CD8-positive, alpha-beta T cell (primary cell): ENCODE measurements at places on chromosomes 11 and 22.

GRCh38 chr11:36073411-36074203 is 129.7 kb downstream of the LDLRAD3 start:
- no peak for DNase-seq

GRCh38 chr11:85627332-85627997 is at the start of gene DLG2:
Gene DLG2 (minus strand): TSS chr11:85627344.
- DNase-seq: no peak

DNA sequence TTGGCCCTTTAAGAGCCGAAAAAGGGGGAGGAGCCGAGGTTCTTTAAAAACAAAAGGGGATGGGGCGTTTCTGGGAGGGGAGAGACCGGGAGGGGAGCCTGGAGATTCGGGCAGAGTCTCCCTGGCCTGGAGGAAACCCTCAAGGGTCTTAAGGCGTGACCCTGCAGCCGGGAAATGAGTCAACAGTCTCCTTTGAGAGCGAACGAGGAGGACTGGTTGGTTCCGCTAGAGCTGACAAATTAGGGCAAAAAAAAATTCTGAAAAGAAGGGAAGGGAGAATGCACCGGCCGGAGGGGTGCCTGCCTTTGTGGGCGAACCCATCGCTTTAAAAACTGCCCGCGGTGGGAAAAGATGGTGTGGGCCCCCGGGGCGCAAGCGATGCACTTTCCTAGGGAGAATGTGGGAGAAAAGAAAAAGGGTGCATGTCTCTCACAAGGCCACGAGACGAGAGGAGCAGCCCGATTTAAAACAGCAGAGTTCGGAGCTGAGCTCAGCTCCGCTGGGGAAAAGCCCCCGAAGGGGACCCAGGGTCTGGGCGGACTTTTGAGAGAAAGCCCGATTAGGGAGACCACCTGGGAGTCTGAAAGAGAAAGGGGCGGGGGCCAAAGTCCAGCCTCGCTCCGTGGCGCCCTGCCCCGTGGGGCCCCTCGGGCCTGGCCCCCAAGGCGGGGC is 874 bp downstream of the ZFTA start:
- peak; percentile 58 for DNase-seq

DNA sequence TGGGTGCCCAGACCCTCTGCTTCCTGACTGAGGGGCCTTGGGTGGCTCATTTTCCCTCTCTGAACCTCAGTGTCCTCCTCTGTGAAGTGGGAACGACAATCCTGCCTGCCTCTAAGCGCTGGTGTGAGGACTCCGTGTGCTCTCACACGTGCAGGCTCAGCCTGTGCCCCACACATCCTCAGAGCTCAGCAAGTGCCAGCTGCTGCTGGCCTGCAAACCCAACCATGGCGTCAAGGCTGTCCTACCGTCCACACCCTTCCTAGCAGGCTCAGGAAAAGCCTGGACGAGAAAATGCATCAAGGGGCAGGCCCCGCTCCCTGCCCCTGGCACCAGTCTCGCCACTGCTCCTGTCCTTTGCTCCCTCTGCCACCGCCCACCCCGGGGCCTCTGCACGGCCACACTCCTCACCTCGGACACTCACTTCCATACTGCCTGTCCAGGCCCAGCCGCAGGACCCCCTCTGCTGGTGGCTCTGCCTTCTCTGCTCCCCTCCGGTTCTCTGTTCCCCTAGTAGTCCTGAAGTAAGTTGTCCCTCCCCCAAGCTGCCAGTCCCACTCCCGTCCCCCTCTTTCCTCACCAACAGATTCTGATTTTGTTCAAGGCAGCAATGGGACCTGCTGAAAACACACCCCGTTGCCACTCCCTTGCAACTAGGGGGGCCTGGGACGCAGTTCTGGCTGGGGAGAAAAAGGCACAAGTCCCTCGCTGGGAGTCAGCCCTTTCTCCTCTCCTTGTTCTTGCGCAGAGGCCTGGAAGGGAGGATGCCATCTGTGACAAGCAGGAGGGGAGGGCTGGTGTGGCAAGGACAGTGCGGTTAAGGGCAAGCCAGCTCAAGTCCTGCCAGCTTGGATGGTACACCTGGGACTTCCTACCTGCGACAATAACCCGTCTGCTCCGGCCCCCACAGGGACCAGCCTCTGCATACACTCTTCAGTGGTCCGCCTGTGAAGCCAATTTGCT is 62.2 kb downstream of the ARFGAP3 start:
- no peak for DNase-seq

- no peak for DNase-seq
Observed at GRCh38 chr22:31333641-31334040, 12.5 kb downstream of the PATZ1 start.

GRCh38 chr22:49301398-49302149 is 526.1 kb downstream of the BRD1 start:
- no peak for DNase-seq

GRCh38 chr11:1084561-1085439 is 10.1 kb downstream of the MUC2 start:
- DNase-seq: no peak

GRCh38 chr11:22832315-22833015 is 2.9 kb upstream of the SVIP start:
- no peak for DNase-seq
